Hematopoietic multipotent progenitor cell (in vitro differentiated cells): ENCODE measurements at places on chromosomes 1 and 21. TPM values are rescaled to one million over a fixed set of nuclear protein-coding genes. Genes with fewer than 3 reads are reported as not detected.

TPTE gene
- total RNA-seq: not detected

APCS gene
- total RNA-seq: not detected

SPRR4 gene
- not detected for total RNA-seq

FCRLB gene
- 0.54 TPM for total RNA-seq

PTGER3 gene
- 1.9 TPM for total RNA-seq

C1orf105 gene
- total RNA-seq: not detected

ALX3 gene
- total RNA-seq: not detected

SLAMF1 gene
- total RNA-seq: under 0.01 TPM

NDUFS2 gene
- total RNA-seq: 106 TPM
